Activated naive CD8-positive, alpha-beta T cell treated with anti-CD3 and anti-CD28 coated beads for 36 hours (primary cell): ENCODE measurements at places on chromosomes 7 and 10. TPM values are rescaled to one million over a fixed set of nuclear protein-coding genes. Genes with fewer than 3 reads are reported as not detected.

GRCh38 chr10:7194571-7194970, 216.3 kb downstream of the SFMBT2 start:
- DNase-seq: no peak

The HABP2 gene
- not detected for total RNA-seq

The AIFM2 gene
- total RNA-seq: 9.6 TPM

The NUTM2E gene
- not detected for total RNA-seq

DNA sequence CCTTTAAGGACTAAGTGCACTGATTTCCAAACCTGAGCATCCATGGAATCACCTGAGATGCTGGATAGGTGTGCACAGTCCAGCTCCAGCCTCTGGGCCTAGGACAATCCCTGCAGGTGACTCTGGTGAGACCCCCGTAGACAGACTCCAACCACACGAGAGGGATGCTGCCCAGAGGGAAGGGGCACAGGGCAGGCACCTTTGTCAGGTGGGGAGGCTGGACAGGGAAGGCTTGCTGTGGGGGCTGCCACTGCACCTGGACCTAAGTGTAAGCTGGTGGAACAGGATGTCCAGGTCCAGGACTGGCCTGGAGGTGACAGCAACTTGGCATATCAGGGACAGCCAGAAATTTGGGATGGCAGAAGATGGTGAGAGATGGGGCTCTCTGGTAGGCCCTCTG, 45.1 kb upstream of the CTBP2 start:
- no peak for DNase-seq

- DNase-seq: no peak
These were observed 6.8 kb downstream of the GNGT1 start for GRCh38 chr7:93913197-93913596.

The CRYGN gene
- total RNA-seq: 0.74 TPM

- no peak for DNase-seq
These were observed 87.1 kb upstream of the HDAC9 start for GRCh38 chr7:18408461-18408860.

- DNase-seq: no peak
These were observed 60.0 kb downstream of the FAM13C start for GRCh38 chr10:59302381-59302780.

DNA sequence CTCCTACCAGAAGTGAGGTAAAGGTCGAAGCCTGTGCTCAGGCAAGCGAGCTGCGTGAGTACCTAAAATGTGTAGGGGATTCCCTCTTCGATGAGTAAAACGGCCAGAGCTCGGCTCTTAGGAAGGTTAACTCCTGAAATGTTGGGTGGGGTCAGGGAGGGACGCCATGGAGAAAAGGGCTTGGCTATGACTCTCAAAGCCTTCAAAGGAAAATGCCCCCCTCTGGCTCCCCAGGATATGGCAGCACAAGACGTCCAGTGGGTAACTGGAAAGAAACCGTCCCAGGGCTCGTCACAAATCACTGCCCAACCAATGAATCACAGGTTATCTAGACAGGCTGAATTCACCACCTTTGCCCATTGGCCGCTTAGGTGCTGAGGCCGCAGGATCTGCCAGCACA, 58.0 kb downstream of the CALML3 start:
- no peak for DNase-seq

GRCh38 chr7:139730746-139731612, 46.8 kb downstream of the HIPK2 start:
- DNase-seq: no peak
